ENCODE measurements at places on chromosomes 5 and 9.

- no peak for DNase-seq
Measured at GRCh38 chr5:102713682-102714231, 41.3 kb upstream of the PAM start.

DNA sequence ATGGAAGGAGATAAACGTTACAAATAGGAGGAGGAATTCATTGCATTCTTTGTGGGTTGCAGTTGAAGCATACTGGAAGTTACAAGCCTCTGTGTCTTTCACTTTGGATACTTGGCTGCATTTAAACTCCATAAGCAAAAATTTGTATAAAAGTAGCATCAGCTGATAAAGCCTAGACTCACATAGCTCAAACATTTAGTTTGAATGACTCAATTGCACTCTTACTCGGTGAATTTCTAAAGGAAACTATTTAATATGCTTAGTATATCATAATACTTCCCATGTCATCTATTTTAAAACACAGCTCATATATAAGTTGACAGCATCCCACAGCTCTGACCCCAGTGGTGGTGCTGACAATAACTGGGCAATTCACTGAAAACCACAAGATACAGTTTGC lies 596.6 kb upstream of the ZNF608 start:
- DNase-seq: no peak

DNA sequence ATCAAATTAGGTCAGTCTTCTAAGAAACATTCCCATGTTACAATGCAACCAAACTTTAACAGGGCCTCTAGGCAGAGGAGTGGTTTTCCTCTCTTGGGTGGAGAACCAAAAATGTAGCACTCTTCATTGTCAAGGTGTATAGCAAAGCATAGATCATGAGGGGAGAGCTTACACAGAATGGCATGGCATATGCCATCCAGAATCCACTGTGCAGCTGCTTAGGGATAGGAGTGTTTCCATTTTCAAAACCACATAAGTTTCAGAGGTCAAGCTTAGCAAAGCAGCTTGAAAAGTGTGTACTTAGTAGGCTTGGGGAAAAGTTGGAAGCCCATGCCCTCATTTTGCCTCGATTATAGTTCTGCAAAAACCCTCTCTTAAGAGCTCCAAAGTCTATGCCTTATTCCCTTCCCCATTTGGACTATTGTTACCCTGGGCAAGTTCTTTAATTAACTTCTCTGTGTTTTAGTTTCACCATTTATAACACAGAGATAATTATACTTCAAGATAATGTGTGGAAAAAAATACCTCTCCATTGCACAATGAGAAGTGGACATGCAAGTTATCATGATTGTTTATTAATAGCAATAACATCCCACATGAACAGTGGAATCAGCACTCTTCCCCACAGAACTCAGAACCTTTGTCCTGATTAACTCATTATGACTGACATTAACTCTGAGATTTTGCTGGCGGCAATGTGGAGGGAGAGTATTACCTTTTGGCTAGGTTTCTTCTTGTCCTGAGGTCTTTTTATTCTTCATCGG lies 398.9 kb upstream of the WWC1 start:
- DNase-seq: no peak

DNA sequence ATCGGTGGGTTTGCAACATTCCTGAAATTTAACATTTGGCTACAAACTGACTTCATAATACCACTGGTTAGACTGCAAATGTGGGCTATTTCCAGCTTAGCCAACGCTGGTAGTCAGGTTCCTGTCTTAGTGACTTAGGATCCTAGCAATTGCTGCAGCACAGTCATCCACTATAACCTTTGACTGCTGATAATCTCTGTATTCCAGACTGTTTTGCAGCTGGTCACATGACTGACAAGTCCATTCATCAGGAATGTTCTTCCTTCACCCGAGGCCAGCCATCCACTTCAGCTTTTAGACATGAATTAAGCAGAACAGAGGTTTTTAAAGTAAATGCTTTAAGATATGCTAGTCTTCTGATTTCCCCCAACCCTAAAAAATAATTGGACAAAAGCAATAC lies 425.9 kb upstream of the MPDZ start:
- no peak for DNase-seq

GRCh38 chr5:3789519-3790193 lies 194.0 kb downstream of the IRX1 start:
- DNase-seq: no peak

DNA sequence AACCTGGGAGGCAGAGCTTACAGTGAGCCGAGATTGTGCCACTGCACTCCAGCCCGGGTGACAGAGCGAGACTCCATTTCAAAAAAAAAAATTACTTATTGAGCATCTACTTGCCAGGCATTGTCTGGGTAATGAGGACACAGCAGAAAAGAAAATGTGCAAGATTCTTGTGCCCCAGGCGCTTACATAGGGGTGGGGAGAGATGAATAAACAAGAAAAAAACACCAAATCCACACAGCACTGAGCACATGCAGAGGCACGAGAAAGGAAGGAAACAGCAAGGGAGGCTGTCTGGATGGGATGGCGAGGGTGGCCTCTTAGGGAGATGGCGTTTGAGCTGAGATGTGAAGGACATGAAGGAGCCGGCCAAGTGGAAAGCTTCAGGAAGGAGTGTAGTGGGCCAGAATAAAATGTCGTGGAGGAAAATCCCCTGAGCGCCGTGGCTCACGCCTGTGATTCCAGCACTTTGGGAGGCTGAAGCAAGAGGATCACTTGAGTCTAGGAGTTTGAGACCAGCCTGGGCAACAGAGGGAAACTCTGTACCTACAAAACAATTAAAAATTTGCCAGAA lies 13.9 kb downstream of the DYNC2I2 start:
- DNase-seq: no peak

- no peak for DNase-seq
Measured at GRCh38 chr5:119079318-119079921, 8.5 kb downstream of the DMXL1 start.

GRCh38 chr5:148403344-148403743 lies 19.6 kb downstream of the FBXO38 start:
- no peak for DNase-seq

DNA sequence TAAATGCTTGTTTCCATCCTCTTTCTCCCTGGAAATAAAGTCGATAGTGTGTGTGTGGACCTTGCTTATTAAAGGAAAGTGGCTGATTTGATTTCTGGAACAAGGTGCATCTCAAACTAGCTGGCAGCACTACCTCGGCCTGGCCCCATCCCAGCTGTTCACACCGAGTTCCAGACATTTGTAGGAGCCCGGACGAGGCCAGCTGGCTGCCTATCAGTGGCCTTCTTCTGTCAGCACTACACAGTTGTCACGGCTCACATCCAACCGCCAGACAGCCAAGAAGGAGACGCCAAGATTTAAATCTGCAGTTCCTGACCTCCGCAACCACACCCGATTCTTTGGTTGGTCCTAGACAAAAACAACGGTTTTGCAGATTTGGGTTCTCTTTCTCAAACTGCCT lies 63.6 kb downstream of the PALM2AKAP2 start:
- no peak for DNase-seq

- no peak for DNase-seq
Measured at GRCh38 chr9:70318002-70318401, 59.2 kb downstream of the SMC5 start.

DNA sequence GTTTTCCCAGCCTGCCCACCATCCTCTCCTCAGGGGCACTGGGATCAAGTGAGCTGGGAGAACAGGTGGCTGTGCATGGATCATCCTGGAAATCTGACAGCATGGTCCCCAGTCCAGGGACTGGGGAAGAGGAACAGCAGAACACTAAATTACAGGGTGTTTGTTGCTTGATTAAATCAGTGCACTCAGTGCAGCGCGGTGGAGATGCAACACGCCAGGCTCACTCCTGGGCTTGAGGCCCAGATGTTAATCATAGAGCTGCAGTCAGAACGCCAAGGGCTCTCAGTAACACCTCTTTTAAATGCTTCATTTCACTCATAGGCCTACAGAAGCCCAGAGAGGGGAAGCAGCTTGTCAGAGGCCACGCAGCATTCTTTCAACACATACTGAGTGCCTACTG lies 14.2 kb upstream of the LARP1 start:
- DNase-seq: no peak

- no peak for DNase-seq
Measured at GRCh38 chr9:124342776-124343485, 72.3 kb downstream of the PSMB7 start.

DNA sequence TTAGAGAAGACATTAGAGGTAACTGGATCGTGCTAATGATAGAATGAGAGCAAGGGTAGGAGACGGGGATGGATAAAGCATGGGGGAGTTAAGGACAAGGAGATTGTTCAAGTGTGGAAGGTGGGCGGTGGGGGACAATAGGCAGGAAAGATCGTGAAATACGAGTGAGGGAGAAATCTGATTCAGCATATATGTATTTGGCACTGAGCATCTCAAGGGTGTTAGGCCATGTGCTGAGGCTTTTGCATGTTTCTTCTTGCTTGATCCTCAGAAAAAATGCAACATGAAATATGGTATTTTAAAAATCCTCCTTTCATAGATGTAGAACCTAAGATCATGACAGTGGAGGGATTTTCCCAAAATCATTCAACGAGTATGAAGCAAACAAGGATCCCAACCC lies 240.5 kb downstream of the PAPPA start:
- DNase-seq: no peak

DNA sequence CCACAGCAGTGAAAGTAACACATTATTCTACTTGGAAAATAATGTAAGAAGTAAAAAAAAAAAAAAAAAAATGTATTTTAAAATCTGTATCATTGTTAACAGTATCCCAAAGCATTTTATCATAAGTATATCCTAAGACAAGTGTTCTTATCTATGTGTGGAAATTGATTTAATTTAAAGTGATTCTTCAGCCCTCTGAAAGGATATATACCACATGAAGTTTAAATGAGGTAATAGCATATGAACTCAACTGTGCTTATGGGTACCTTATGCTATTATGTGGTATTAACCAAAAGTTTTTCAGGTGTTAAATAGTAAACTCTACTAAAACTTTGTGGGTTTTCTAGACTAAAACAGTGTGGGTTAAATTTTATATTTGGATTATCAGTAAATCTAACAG lies 2.8 kb upstream of the SECISBP2 start:
- DNase-seq: no peak

- DNase-seq: no peak
Measured at GRCh38 chr9:87798261-87798833, 72.4 kb downstream of the CTSL start.

DNA sequence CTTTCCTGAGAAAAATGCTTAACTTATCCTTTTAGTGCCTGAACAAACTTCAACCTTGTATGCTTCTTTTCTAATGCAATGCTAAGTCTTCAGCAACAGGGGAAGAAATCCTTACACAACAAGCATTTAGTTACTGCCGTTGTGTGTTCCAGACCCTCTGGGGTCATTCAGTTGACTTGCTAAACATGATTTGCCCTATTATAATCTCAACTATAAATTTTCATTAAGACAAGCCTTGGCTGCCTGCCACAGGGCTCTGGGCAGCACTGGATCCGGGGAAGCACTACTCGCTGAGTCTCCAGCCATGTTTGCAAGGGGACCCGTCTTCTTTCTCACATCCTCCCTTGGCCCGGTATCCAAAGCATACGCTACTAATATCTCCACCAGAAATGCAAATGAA lies 58.1 kb downstream of the PTCH1 start:
- no peak for DNase-seq

DNA sequence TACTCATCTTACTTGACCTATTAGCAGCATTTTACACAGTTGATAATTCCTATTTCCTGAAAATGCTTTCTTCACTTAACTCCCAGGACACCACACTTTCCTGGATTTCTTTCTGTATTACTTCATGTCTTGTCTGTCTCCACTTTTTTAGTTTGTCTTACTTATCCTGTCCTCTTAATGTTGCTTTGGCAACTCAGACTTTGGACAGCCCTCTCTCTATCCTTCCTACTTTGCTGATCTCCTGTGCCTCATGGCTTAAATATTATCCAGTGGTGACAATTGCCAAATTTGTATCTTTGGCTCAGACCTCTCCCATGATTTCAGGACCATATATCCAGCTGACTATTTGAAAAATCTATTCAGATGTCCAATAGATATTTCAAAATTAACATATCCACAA lies 39.8 kb upstream of the NUDT12 start:
- DNase-seq: no peak

- no peak for DNase-seq
Measured at GRCh38 chr9:9912459-9912858, 700.3 kb downstream of the PTPRD start.

DNA sequence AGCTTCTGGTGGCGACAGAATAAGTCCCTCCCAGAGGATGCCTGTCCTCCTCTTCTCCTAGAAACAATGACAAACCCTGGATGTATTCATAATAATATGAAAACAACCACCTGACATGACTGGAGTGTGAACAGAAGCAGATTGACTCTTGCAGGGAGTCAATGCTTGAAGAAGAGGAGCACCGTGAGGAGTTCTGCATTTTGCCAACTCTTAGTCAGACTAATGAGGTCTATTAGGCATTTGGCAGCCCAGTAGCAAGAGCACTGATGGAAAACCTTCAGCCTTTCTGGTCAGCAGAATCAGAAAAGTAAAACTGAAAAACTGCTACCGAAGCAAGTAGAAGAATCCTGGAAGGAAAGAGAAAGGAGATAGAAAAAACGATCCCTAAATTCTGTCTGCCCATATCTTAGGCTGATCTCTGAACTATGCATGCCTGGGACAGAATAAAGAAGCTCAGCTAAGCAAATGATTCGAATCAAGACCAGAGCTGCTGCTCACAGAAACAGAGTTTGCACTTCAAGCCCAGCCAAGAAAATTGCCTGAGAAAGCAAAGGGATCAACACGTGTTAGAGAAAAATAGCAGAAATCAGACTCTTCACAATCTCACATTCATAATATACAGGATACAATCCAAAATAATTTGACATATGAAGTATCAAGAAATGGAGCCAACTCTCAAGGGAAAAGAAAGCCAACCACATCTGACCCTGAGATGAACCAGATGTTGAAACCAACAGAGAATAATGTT lies 69.5 kb upstream of the OSMR start:
- DNase-seq: no peak

DNA sequence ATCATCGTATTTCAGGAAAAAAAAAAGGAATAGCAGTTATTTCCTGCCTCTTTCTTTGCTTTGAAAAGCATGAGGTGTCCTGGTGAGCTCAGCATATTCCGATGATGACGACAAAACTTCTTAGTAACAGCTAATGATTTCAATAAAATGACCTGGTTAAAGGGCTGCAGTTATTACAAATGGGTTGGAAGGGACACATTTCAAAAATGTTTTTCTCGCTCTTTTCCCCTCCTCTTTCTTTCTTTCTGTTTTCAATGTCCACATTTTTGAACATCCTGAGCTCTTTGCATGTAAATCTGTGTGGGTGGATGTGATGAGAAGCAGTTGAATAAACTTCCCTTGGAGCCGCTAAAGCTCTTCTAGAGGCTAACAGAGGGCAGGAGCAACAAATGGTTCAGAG lies 186.8 kb upstream of the SLC27A6 start:
- DNase-seq: no peak

All from GM18507 (cell line).